ENCODE measurements at places on chromosomes 2 and 18.

- no peak for DNase-seq
Measured at GRCh38 chr2:84896567-84896966, 8.9 kb upstream of the TMSB10 start.

- DNase-seq, result no peak
Measured at GRCh38 chr2:10101491-10101890, 21.0 kb upstream of the RRM2 start.

DNA sequence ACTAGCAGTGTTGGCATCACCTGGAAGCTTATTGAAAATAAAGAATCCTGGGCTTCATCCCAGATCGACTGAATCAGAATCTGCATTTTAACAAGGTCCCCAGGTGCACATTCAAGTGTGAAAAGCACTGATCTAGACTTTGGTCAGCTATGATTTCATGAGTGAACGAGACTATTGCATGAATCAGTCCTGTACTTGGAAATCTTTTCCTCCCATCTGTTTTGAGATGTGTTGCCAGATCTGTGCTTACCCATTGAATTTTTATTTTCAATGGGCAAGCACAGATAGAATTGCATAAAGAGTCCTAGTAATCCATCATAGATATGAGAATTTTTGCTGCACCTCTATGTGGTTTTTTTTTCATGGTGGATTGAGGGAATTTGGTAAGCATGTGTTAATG is 64.0 kb downstream of the PMS1 start:
- no peak for DNase-seq

- no peak for DNase-seq
Measured at GRCh38 chr2:168669151-168669550, 133.3 kb upstream of the NOSTRIN start.

GRCh38 chr2:205786976-205787375 is 104.7 kb downstream of the NRP2 start:
- no peak for DNase-seq

- no peak for DNase-seq
Measured at GRCh38 chr18:6949800-6950586, 167.6 kb downstream of the LAMA1 start.

DNA sequence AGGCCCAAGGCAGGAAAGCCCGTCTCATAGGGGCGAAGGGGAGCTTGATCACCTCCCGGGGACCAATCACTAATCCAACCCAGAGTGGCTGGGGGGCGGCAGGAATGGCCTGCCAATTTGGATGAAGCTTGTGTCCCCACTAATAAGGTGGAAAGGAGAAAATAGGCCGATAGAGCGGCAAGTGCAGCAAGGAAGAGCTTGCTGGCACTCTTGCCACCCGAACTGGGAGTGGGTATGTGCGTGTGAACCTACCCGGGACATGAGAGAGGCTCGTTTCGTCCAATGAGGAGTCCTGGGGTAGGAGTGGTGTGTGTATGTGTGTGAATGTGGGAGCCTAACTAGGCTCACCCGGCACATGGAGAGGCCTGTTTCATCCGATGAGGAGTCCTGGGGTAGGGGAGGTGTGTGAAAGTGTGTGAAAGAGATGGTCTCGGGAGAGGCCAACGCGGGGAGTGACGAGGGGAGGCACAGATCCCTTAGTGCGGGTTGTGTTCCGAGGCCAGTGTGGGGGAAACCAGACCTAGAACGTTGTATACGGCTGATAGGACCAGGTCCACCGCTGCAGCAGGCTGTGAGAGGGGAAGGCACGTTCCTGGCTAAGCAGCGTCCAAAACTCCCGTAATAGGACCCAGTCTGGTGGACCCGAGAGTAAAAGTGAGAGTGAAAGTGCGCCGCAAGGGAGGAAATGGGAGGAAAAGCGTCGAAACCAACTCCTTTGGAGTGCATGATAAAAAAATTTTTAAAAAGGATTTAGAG is 47.1 kb upstream of the SELENOI start:
- DNase-seq, result peak; percentile 45

DNA sequence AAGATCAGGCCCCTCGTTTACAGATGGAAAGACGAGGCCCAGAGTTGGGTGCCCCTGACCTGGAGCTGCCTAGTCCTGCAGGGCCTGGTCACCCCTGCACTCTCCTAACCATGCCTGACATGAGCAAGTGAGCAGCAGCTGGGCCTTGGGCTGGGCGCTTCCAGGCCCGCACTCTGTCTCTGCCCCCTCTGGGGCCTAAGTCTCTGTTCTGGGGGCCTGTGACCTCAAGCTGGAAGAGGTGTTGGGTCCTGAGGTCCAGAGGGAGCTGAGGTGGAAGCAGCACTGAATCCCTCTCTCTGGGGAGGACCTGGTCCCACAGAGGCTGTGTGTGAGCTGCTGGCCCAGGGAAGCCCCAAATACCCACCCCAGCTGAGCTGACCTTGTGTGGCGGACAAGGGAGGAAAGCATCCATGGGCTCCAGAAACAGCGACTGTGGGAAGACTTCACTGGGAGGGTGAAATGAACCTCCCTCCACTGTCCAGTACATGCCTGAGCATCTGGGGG is 46.1 kb upstream of the GPC1 start:
- DNase-seq, result no peak

- DNase-seq, result no peak
Measured at GRCh38 chr18:21450913-21451312, 149.6 kb downstream of the ESCO1 start.

GRCh38 chr2:152407204-152407721 is 72.3 kb downstream of the FMNL2 start:
- peak; percentile 70 for DNase-seq

DNA sequence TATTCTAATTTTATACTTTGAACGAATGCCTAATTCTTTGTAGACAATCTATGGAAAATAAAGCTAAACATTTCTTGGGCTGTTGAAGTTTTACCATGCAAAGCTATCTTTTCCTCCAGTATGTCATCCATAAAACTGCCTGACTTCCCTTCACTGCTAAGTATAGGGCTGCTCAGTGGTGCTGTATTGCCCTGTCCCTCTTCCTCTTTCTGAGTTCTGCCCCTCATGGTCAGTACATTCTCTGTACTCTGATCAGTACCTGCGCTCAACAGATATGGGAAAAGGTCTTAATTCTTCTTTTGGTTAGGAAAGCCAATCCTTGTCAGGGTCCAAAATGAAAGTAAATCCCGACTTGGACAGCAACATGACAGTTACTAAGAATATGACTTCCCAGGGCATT is 321.9 kb downstream of the RAD51AP2 start:
- DNase-seq, result no peak

DNA sequence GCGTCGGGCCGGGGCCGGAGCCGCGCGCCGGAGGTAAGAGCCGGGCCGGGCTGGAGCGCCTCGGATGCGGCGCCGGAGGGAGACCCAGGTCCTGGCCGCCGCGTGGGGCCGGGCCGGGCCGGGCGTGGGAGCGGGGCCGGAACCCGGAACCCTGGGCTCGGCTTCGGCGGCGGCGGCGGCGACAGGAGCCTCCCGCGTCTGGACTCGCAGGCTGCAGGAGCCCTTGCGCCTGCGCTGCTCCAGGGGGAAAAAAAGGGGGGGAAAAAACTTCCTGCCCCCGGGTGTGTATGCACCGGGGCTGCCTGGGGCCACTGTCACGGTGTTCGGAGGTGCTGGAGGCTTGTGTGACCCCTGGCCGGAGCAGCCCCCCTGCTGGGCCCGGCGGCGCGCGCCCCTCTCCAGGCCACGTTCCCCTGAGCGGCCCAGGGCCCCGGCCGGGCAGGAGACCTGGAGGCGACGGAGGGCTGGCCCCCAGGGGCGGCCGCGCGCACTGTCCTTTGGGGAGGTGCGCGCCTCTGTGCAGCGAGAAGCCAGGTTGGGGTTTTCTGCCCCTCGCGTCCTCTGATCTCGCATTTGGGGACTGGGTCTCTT is 864 bp downstream of the KLHL29 start:
- DNase-seq, result peak; percentile 44

GRCh38 chr2:114421781-114422180 is 20.7 kb upstream of the DPP10 start:
- DNase-seq, result no peak

- DNase-seq, result no peak
Measured at GRCh38 chr2:35827086-35827485, 528.5 kb upstream of the CRIM1 start.

- DNase-seq, result no peak
Measured at GRCh38 chr2:160513120-160513519, 19.5 kb upstream of the RBMS1 start.
